Small intestine (tissue), 16 donors: ENCODE measurements at places on chromosomes 11 and 22.

- DNase-seq = no peak
Measured at GRCh38 chr11:125102510-125102909, 8.9 kb downstream of the TMEM218 start.

GRCh38 chr11:110587129-110587528 lies 125.1 kb downstream of the ARHGAP20 start:
- no peak for DNase-seq

- no peak for DNase-seq
Measured at GRCh38 chr11:16136792-16137390, 219.5 kb downstream of the SOX6 start.

GRCh38 chr11:1556278-1556902 lies 15.7 kb downstream of the DUSP8 start:
- no peak for DNase-seq

- no peak for DNase-seq
Measured at GRCh38 chr11:79956061-79956460, 515.2 kb upstream of the TENM4 start.
